ENCODE measurements at places on chromosomes 1 and 21.

DNA sequence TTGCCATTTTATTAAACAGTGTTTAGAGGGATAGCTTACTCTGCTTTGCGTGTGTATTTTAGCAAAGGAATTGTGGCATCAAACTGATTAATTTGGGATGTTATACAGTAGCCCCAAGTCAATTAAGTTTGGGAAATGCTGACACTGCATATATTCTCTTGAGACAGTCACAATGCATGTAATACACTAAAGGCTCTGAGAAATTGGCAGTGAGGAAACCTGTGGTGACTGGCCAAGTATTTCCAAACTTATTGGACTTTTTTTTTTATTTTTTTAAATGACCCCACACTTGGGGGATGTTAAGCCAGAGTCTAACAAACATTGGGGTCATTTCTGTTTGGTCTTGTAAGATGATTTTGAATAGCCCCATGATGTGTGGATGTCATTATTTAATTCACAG, 67.3 kb upstream of the RAVER2 start:
- DNase-seq = no peak

DNA sequence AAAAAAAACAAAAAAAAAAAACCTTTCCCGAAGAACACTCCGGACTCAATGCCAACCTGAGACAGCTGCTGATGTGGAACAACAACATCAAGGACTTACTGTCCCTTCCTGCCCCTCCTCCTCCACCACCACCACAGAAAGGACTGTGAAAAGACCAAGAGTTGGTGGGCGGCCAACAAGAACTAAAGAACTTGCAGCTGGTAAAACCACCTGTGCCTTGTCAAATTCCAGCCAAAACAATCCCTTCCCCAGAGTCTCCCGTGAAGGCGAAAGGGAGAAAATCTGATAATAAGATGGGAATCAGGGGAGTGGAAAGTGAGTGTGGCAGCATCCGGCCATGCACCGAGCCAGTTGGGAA, 88.9 kb downstream of the PROX1 start:
- no peak for DNase-seq

- no peak for DNase-seq
Measured at GRCh38 chr1:4118746-4119515, 218.9 kb upstream of the C1orf174 start.

- no peak for DNase-seq
Measured at GRCh38 chr1:12053752-12054548, 9.2 kb upstream of the TNFRSF8 start.

- DNase-seq = no peak
Measured at GRCh38 chr1:151715726-151716404, 738 bp downstream of the CELF3 start.

GRCh38 chr21:37886120-37886519, 30.1 kb downstream of the KCNJ6 start:
- no peak for DNase-seq

DNA sequence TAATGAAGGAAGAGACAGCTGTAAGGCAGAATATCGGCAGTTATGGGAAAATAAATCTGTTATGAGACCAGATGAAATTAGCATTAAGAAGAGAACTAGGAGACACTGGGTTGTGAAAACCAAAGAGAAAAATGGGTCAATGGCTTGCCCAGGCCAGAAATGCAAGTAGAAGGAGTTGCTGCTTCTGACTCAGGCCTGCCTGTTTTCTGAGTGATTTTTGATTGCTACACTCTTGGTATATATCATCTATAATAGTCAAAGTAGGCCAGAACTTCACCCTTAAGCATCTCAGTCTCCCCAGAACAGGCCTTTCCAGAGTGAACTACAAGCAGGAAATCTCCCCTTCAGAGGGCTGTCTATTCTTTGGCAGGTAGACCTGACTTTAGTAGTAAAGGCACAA, 107.0 kb downstream of the NRIP1 start:
- no peak for DNase-seq

DNA sequence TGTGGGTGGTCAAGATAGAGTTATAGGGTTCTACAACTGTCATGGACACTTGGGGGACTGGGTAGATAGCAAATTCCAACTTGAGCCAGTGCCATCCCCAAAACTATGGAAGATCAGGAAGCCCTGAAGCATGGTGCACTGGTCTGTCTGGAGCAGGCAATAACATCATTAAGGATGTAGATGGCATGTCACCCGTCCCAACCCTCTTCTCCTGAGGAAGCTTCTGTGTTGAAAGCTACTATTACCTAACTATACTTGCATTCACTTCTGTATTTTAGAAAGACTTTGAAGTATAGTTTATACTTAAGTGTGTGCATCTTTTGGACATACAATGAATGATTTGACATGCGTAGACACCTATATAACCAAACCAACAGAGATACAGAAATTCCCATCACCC, 32.9 kb downstream of the RABIF start:
- no peak for DNase-seq

DNA sequence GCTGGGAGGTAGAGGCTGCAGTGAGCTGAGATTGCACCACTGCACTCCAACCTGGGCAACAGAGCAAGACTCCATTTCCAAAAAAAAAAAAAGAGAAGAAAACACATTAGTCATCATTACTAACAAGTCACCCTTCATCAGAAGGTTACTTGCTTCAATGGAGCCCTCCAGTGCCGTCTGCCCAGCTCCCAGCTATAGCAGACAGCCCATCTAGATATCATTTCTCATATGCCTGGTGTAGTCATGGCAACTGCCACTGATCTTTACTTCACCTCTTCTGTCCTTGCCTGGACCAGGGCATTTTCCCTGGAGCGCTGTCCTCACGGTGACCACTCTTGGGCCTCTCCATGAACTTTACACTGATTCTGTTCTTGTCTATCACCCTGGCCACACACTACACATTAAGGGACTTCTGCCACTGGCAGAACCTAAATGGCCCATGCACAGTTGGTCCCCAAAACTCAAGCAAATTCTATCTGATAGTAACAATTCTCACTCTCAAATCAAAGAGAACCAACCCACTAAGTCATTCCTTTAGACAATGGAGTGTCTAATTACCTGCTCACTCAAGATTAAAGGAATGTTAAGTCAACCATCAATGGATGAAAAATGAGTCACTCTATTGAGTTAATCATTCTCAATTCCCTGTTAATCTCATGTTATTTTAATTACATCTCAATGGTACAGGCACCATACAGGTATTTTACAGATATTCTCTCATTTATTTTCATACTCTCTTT, 12.9 kb downstream of the GPA33 start:
- DNase-seq = no peak

DNA sequence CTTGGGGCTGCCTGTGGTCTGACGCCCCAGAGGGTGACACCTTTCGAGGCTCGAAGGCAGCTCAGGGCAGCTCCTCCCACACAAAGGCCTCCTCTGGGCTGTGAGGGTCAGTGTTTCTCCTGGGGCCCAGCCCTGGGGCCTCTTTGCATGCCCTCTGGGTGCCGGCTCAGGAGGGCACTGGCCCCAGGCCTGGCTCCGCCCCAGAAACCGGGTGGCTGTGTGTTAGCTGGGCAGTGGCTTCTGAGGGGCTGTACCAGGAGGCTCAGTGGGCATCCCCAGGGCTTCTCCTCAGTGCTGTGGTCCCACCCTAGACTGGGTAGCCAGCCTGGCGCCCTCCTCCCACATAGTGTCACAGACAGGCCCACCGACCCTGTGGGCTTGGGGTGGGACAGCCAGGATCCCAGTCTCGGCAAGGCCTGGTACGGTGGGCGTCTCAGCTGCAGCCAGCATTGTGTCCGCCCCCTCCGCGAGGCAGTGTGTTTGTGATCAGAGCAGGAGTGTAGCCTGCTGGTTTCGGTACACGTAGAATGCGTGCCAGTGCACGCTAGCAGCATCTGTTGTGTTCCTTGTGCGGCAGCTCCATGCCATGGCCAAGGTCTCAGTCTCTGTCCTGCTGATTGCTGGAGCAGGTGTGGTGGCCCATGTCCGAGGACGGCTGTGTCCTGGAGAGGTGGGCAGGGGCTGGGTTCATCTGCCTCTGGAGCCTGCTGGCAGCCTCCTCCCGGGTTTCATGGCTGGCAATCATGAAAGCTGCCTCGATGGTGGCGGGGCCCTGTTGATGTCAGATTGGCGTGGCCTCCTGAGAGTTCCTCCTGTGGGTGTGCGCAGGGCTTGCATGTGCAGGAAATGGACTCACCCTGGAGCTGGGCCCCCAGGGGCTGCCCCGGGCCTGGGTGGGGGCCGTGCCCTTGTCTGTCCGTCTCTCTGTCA, 28.0 kb downstream of the RRP1 start:
- DNase-seq = no peak
